Mesothelial cell of epicardium (in vitro differentiated cells): ENCODE measurements at places on chromosomes 5 and 9.

GRCh38 chr5:139304391-139305324, 11.1 kb downstream of the MATR3 start:
- no peaks in the 10 kb centered on the region for H3K36me3 ChIP-seq
- H3K27ac ChIP-seq: peak overlapping the region; percentile 80
- H3K4me3 ChIP-seq: no peak overlapping the region
- no peaks in the 10 kb centered on the region for H3K27me3 ChIP-seq
- DNase-seq: no peak

DNA sequence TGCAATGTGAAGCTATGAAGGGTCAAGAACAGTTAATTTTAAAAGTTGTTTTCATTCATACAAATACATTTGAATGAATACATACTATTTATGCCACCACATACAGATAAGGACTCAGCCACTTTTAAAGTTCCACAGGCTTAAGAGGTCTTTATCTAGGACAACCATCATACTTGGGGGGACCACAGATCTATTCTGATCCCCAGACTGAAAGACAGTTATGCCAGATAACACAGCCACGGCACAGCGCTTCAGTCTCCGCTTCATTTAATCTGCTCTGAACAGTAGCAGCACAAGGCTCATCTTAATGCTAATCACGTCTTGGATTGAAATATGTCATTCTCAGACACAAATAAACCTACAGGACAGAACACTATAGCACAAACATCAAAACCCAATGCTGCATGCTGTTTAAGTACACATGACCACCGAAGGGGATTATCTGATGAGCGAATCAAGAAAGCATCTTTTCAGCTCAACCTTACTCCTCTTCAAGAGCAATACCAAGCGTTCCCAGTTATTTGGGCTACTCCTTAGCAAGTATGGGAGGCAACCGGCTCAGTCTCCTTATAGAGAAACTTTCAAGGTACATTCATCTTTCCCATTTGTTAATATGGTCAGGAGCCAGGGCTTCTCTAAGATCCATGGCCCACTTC, 33.3 kb downstream of the PUM3 start:
- H3K27ac ChIP-seq: peak overlapping the region; percentile 98
- peaks cover 23% of the 10 kb centered on the region for H3K36me3 ChIP-seq
- H3K27me3 ChIP-seq: no peaks in the 10 kb centered on the region
- DNase-seq: no peak

- H3K27me3 ChIP-seq: no peaks in the 10 kb centered on the region
- H3K4me3 ChIP-seq: no peak overlapping the region
- H3K36me3 ChIP-seq: no peaks in the 10 kb centered on the region
- no peaks in the 10 kb centered on the region for H3K4me1 ChIP-seq
- H3K27ac ChIP-seq: no peak overlapping the region
- DNase-seq: no peak
These were observed 24.2 kb downstream of the NMRK1 start for GRCh38 chr9:75063556-75064305.

GRCh38 chr9:117480253-117480652, 65.4 kb upstream of the ASTN2 start:
- no peak overlapping the region for H3K27ac ChIP-seq
- no peak for DNase-seq
- H3K27me3 ChIP-seq: peaks cover 73% of the 10 kb centered on the region

DNA sequence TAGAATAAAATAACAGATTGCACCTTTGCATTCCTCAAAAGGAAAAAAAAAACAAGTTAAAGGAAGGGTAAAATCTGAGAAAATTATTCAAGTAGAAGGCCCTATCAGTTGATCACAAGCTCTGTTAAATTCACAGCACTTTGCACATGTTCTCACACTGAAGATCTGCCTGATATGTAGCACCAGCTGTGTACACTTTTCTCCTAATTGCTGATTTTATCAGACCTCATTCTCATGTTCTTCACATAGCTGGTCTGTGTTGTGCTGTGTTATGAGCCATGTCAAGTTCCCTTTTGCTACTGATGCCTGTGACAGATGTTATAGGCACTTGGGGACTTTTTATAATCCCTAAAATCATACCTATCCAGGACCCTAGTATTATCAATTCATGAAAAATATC, 390.4 kb upstream of the PRR16 start:
- no peaks in the 10 kb centered on the region for H3K36me3 ChIP-seq
- H3K4me3 ChIP-seq: no peak overlapping the region
- DNase-seq: no peak
- H3K4me1 ChIP-seq: no peaks in the 10 kb centered on the region
- no peaks in the 10 kb centered on the region for H3K27me3 ChIP-seq

- H3K4me3 ChIP-seq: no peak overlapping the region
- peak overlapping the region; percentile 21 for H3K27ac ChIP-seq
- no peaks in the 10 kb centered on the region for H3K36me3 ChIP-seq
- peaks cover 29% of the 10 kb centered on the region for H3K4me1 ChIP-seq
- DNase-seq: no peak
These were observed 318.7 kb upstream of the ITGA1 start for GRCh38 chr5:52468976-52469375.
